ENCODE measurements at places on chromosomes 7 and 10.

GRCh38 chr10:78301891-78302738, 268.5 kb downstream of the RPS24 start:
- no peak for DNase-seq
- peaks cover 22% of the 10 kb centered on the region for H3K4me1 ChIP-seq
- H3K27ac ChIP-seq = peak overlapping the region; percentile 93
- H3K4me3 ChIP-seq = peak overlapping the region; percentile 83

- no peak overlapping the region for H3K4me3 ChIP-seq
- no peaks in the 10 kb centered on the region for H3K36me3 ChIP-seq
- H3K27ac ChIP-seq = no peak overlapping the region
- peaks cover 2% of the 10 kb centered on the region for H3K27me3 ChIP-seq
- DNase-seq = no peak
Observed at GRCh38 chr7:83947260-83947659, 247.3 kb downstream of the SEMA3A start.

DNA sequence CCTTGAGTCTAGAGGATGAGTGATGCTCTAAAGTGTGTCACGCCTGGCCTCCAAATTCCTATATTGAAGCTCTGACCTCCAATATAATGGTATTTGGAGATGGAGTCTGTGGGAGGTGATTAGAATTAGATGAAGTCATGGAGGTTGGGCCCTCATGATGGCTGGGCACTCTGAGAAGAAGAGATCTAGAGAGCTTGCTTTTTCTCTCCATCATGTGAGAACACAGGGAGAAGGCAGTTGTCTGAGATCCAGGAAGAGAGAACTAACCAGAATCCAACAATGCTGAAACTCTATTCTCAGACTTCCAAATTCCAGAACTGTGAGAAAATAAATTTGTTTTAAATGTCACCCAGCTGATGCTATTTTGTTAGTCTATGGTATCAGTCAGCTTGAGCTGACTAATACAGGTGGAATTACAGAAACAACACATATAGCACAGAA, 15.1 kb downstream of the RNF216 start:
- peaks cover 40% of the 10 kb centered on the region for H3K36me3 ChIP-seq
- H3K4me1 ChIP-seq = peaks cover 47% of the 10 kb centered on the region
- no peaks in the 10 kb centered on the region for H3K27me3 ChIP-seq
- H3K4me3 ChIP-seq = no peak overlapping the region
- H3K27ac ChIP-seq = peak overlapping the region; percentile 81
- DNase-seq = no peak

GRCh38 chr10:15784662-15785300, 65.1 kb upstream of the ITGA8 start:
- H3K36me3 ChIP-seq = peaks cover 97% of the 10 kb centered on the region
- peaks cover 2% of the 10 kb centered on the region for H3K4me1 ChIP-seq
- no peak for DNase-seq
- no peak overlapping the region for H3K27ac ChIP-seq

- H3K36me3 ChIP-seq = no peaks in the 10 kb centered on the region
- no peaks in the 10 kb centered on the region for H3K4me1 ChIP-seq
- DNase-seq = no peak
- no peaks in the 10 kb centered on the region for H3K27me3 ChIP-seq
- H3K27ac ChIP-seq = no peak overlapping the region
Observed at GRCh38 chr10:21264271-21264670, 261.2 kb downstream of the SKIDA1 start.

- H3K4me3 ChIP-seq = no peak overlapping the region
- no peak overlapping the region for H3K27ac ChIP-seq
- peaks cover 2% of the 10 kb centered on the region for H3K4me1 ChIP-seq
- DNase-seq = no peak
- H3K36me3 ChIP-seq = no peaks in the 10 kb centered on the region
- H3K27me3 ChIP-seq = peaks cover 34% of the 10 kb centered on the region
Observed at GRCh38 chr10:10870523-10871241, 147.0 kb upstream of the CELF2 start.

- H3K36me3 ChIP-seq = peaks cover 36% of the 10 kb centered on the region
- H3K4me1 ChIP-seq = peaks cover 19% of the 10 kb centered on the region
- no peak for DNase-seq
- H3K27ac ChIP-seq = no peak overlapping the region
Observed at GRCh38 chr10:95660283-95660682, 3.8 kb upstream of the ALDH18A1 start.

DNA sequence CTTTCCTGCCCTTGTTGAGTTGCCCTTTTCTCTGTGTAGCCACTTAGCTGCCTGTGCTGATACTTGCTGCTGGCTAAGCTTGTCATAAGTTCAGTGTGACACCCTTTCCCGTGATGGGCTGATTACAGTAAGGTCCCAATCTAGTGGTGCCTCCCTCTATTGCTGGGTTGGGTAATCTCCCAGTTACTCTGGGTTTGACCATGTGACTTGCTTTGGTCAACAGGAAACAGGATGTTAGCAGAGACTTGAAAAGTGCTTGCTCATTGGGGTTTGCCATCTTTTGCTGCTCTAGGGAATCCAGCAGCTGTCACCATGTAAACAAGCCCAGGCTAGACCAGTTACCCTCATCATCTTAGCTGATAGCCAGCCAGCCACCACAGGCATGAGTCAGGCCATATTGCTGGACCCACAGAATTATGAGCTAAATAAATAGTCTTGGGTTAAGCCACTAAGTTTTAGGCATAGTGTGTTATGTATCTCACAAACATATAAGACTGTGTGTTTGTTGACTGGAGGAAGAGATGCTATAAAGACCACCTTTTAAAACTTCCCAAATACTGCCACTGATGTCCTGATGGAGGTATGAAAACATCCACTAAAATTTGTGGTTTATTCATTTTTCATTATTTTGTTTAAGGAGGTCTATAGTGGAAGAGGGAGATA, 4.0 kb upstream of the LEP start:
- no peak overlapping the region for H3K4me3 ChIP-seq
- peaks cover 19% of the 10 kb centered on the region for H3K27me3 ChIP-seq
- peak overlapping the region; percentile 22 for H3K27ac ChIP-seq
- DNase-seq = no peak
- H3K4me1 ChIP-seq = peaks cover 8% of the 10 kb centered on the region

- peaks cover 4% of the 10 kb centered on the region for H3K4me1 ChIP-seq
- H3K36me3 ChIP-seq = no peaks in the 10 kb centered on the region
- peaks cover 56% of the 10 kb centered on the region for H3K27me3 ChIP-seq
- no peak overlapping the region for H3K4me3 ChIP-seq
- H3K27ac ChIP-seq = no peak overlapping the region
Observed at GRCh38 chr7:131692131-131692960, 135.9 kb upstream of the PODXL start.

DNA sequence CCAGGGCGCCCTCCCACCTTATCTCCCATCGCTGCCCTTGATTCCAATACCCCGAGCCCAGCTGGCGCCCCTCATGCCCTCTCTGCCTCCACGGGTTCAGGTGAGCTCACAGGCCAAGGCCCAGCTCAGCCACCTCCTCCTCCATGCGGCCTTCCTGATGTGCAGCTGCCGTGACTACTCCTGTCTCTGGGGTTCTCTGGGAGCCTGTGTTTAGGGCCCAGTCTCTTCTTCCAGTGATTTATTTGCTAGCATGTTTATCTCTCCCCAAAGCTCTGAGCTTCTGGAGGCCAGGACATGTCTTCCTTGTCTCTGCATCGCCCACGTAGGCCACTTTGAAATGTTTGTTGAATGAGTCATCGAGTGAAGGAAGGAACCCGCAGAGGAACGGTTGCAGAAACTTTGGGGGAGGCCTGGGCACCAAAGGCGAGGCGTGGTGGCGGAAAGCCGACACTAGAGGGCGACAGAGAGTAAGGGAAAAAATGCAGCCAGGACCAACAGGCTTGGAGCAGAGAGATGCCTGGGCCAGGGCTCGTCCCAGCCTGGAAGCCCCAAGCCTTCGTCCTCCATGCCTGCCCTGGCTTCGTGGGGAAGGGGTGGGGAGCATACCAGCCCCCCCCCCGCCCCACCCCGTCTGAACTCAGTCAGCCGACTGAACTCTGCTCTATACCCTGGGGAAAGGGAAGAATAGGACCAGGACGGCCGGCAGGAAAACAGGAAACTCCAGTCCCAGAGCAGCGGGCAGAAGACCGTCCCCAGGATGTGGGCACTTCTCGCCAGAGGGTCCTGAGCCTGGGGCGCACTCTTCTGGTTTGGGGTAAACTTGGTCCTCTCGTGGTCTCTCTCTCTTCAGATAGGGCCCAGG, 10.9 kb upstream of the HSPB1 start:
- no peaks in the 10 kb centered on the region for H3K27me3 ChIP-seq
- H3K27ac ChIP-seq = peak overlapping the region; percentile 50
- H3K36me3 ChIP-seq = no peaks in the 10 kb centered on the region
- peak overlapping the region; percentile 8 for H3K4me3 ChIP-seq
- peaks cover 12% of the 10 kb centered on the region for H3K4me1 ChIP-seq
- DNase-seq = peak; percentile 93

DNA sequence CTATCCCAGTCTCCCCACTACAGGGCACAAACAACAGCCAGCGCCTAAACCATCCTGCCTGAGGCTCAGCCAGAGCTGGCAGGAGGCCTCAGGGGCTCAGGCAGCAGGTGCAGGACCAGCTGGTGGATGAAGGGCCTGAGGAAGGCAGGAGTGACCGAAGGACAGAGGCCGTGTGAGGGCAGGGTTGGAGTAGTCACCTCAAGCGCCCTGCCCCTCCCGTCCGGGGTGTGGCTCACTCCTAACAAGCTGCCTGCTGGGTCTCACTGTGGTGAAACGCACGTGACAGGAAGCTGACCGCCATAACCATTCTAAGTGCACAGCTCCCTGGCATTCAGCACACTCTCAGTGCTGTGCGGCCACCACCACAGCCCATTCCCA, 281.1 kb downstream of the ELFN1 start:
- peaks cover 2% of the 10 kb centered on the region for H3K36me3 ChIP-seq
- no peak overlapping the region for H3K4me3 ChIP-seq
- H3K27me3 ChIP-seq = no peaks in the 10 kb centered on the region
- DNase-seq = no peak
- peaks cover 13% of the 10 kb centered on the region for H3K4me1 ChIP-seq

GRCh38 chr7:149735779-149736477, 37.5 kb downstream of the ZNF467 start:
- H3K27me3 ChIP-seq = peaks cover 33% of the 10 kb centered on the region
- H3K4me1 ChIP-seq = peaks cover 10% of the 10 kb centered on the region
- H3K27ac ChIP-seq = no peak overlapping the region
- DNase-seq = no peak
- H3K36me3 ChIP-seq = peaks cover 27% of the 10 kb centered on the region
- H3K4me3 ChIP-seq = no peak overlapping the region

DNA sequence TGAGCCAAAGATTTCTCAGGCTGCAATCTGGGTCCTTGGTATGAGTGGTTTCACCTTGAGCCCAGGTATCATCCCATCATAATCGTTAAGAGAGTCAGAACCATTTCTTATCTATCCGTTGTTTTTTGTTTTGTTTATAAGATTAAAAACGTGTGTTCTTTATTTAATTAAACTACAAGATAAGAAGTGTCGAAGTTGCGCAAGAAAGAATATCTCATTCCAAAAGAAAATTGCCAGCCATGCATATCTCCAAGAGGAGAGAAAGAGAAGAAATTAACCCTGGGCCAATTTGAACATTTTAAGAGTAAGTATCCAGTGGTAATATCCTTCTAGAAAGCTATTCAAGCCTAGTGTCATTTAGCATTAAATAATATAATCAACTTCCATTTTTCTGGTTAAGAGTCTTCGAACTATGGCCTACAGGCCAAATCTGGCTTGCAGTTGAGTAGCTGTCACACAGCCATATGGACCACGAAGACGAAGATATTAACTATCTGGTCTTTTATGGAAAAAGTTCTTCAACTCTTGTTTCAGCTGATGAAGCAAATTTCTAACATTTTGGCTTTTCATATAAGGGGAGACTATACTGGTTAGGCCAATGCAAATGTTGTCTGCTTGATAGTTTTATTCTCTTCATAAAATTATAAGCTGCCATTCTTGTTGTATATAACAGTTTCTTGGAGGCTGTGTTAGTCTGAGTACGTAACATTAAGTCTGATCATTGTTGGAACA, 576.4 kb downstream of the REEP3 start:
- H3K4me3 ChIP-seq = no peak overlapping the region
- H3K36me3 ChIP-seq = no peaks in the 10 kb centered on the region
- no peaks in the 10 kb centered on the region for H3K4me1 ChIP-seq

GRCh38 chr10:71575451-71575850, 144.1 kb downstream of the C10orf105 start:
- no peak for DNase-seq
- no peak overlapping the region for H3K27ac ChIP-seq
- no peaks in the 10 kb centered on the region for H3K36me3 ChIP-seq
- H3K27me3 ChIP-seq = no peaks in the 10 kb centered on the region
- H3K4me3 ChIP-seq = no peak overlapping the region
- no peaks in the 10 kb centered on the region for H3K4me1 ChIP-seq

- H3K36me3 ChIP-seq = no peaks in the 10 kb centered on the region
- no peak overlapping the region for H3K27ac ChIP-seq
- DNase-seq = no peak
- H3K4me3 ChIP-seq = no peak overlapping the region
- no peaks in the 10 kb centered on the region for H3K4me1 ChIP-seq
Observed at GRCh38 chr10:124589491-124590041, 127.9 kb downstream of the LHPP start.

DNA sequence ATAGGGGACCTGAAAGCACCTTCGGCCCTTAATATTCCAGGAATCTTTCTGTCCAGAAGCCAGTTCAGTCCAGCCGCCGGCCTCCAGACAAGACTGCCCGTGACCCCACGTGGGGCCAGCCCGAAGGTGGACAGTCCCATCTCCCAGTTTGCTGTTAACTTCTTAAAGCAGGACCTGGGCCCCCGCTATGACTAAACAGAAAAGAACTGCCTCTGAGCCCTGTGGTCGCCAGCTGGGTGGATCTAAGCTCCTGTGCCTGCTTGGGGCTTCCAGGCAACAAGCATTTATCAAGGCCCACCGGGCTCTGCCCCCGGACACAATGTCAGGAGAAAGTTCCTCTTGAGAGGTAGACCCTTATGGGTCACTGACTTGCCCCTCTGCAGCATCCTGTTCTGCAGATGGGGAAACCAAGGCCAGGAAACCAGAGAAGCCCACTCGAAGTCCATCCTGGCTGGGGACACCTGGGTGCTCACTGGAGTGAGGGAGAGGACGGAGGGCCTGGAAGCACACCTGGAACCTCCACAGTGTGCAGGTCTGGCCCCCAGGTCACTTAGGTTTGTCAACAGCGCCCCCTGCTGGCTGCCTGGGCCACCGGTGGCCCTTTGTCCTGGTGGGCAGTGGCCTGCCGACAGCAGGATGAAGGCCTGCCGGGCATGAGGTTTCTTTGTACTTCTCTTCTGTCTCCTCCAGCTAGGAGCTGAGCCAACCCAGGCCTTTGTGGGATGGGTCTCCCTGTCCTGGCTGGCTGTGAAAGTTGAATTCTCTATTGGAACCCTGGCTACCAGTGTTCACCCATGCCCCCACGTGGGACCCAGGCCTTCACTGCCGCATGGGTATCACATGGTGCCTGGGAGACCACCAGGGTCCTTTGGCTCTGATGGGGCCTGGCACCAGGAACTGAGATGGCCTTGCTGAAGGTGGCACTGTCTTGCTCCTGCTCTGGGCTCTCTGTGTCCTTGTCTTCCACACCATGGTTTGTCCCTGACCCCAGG, 128.0 kb downstream of the ZMIZ1 start:
- H3K27ac ChIP-seq = no peak overlapping the region
- H3K36me3 ChIP-seq = no peaks in the 10 kb centered on the region
- H3K4me1 ChIP-seq = peaks cover 8% of the 10 kb centered on the region
- DNase-seq = peak; percentile 85
